ENCODE measurements at places on chromosomes 13 and 19. TPM values are rescaled to one million over a fixed set of nuclear protein-coding genes. Genes with fewer than 3 reads are reported as not detected.

Gene ZNF600
- 9.6 TPM for total RNA-seq

Gene ZNF793
- total RNA-seq: 5.9 TPM

Gene ATP4A
- not detected for total RNA-seq

Gene PGLYRP1
- not detected for total RNA-seq

Gene PLIN4
- total RNA-seq: 156 TPM

Gene TSPAN16
- total RNA-seq: not detected

Gene NCCRP1
- not detected for total RNA-seq

Gene C13orf42
- not detected for total RNA-seq

Gene FFAR1
- total RNA-seq: not detected

Gene ANGPTL8
- total RNA-seq: 10.8 TPM

Gene CEACAM19
- 18.8 TPM for total RNA-seq

Gene SIGLEC12
- not detected for total RNA-seq

Gene CYP2F1
- not detected for total RNA-seq

Gene KLF2
- 236 TPM for total RNA-seq

Gene U2AF1L4
- total RNA-seq: 48.5 TPM

Gene PROZ
- total RNA-seq: not detected

Gene GPR18
- not detected for total RNA-seq

Gene PSG2
- total RNA-seq: not detected

Gene KASH5
- total RNA-seq: not detected

Gene CBY2
- not detected for total RNA-seq

Gene SERP2
- 20.5 TPM for total RNA-seq

Gene SYNE4
- not detected for total RNA-seq

Gene HNRNPA1L2
- 6.6 TPM for total RNA-seq

Gene CEACAM7
- not detected for total RNA-seq

Gene PRKD2
- total RNA-seq: 33.9 TPM

Gene MEIOSIN
- not detected for total RNA-seq

Gene IRGC
- not detected for total RNA-seq
